ENCODE measurements at places on chromosomes 5 and 9.

DNA sequence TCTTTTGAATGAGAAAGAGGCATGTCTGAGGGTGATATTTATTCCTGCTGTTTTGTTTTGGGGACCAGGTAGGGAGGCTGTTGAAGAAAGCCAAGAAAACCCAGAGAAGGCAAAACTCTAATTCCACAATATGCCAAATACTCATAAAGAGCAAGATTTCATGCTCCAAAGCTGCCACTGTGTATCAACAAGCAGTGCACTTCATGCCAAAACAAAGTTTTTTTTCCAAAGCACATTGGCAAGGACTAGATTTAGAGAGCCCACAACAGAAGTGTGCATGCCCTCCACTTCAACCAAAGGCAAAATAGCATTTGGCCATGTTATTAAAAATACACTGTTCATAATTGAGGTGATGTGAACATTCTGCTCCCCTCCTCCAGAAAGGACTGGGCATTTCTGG lies 229.9 kb downstream of the EBF1 start:
- no peak for DNase-seq

GRCh38 chr5:15575666-15576065 lies 75.7 kb downstream of the FBXL7 start:
- DNase-seq = no peak

DNA sequence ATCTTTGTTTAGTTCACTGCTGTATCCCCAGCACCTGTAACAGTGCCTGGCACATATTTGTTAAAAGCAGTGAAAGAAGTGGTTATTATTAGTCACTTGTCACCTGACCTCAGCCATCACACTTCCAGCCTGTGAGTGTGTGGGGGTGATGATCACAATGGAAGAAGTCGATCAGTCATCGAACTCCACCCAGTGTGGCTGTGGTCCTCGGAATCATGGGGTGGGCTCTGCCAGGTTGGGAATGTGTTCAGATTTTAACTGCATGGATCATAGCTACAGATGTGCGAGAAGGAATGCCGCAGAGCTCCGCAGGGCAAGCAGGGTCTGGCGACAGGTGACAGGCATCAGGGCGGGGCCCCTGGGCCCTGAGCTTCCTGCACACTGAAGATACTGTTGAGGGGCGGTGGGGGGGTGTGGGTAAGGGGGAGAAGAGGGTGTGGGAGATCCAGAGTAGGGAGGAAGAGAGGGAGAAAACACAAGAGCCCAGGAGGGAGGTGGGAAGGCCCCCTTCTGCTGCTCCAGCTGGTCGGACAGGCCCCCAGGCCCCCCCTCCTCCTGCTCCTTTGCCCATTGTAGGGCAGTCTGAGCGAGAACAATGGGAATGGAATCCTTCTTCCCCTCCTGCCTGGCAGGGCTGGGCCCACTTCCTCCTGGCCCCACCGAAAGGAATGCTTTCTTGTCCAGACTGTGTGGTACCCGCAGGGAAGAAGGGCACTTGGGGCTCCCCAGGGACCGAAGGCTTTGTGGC lies 89.6 kb downstream of the SPRY4 start:
- no peak for DNase-seq

DNA sequence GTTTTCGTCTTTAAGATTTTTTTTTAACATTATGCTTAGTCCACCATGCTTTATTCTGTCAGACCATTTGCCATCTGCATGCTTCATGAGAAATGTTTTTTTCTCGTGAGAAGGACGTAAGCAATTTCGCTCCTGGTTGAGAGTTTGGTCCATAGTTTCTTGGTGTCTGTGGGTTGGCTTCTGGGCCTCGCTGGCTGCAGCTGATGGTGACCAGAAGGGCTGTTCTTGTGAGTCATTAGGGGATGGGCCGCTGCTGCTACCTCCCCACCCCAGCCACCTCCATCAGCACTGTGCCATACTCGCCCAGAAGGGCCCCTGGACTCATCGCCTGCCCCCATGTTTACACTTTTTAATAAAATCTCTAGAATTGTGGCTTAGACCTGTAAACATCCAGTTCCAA lies 11.4 kb downstream of the SYK start:
- DNase-seq = no peak

- no peak for DNase-seq
Measured at GRCh38 chr9:114288193-114289091, 34.5 kb upstream of the ORM1 start.

DNA sequence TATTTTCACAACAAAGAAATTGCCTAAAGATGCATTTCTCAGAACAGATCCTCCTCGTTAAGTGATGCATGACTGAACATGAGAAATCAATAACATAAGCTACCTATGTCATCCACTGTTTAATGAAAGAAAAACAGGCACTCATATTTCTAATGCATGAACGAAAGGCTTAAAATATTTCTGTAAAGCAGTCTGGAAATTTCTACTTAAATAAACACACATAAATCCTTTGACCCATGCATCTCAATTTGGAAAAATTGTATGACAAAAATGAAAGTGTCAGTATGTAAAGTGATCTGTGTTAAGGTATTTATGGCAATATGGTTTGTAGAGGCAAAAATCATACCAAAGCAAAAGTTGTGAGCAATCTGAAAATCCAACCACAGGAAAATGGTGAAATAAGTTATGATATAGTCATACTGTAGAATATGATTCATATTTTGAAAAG lies 399.2 kb upstream of the GRAMD2B start:
- DNase-seq = no peak

- DNase-seq = no peak
Measured at GRCh38 chr5:159951387-159951786, 35.1 kb downstream of the ADRA1B start.

DNA sequence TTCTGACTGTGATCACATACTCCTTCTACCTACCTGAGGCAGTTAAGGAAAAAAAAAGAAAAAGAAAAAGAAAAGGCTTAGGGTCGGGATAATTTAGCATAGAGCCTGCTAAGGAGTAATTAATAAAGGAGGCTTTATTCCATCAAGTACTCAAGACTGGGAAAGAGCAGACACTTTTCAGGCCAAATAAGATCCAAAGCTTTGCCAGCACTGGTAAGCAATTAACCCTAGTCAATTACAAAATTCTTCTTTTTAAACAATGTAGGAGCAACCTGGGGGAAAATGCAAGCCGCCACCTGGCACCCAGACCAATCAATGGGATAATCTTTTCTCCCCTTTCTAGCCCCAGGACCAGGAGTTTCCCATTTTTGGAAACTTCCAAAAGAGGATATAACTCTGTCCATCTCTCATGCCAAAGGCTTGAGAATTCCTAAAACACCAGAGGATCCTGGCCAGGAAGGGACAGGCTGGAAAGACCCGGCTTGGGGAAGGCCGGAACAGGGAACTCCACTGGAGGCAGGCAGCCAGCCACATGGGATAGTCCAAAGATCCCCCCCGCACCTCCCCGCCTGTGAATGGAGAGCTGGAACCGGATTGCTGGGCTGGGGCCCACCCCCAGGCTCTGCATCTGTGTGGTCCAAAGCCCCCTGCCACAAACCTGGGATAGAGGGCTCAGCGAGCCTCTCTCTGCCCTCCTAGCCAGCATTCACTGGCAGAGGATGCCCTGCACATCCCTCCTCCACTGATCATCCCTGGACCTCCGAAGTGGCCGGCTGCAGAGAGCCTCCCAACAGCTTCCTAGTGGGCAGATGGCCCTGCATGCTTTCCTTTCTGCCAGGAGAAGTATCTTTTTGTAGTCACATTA lies 117.8 kb downstream of the ZNF354C start:
- no peak for DNase-seq

DNA sequence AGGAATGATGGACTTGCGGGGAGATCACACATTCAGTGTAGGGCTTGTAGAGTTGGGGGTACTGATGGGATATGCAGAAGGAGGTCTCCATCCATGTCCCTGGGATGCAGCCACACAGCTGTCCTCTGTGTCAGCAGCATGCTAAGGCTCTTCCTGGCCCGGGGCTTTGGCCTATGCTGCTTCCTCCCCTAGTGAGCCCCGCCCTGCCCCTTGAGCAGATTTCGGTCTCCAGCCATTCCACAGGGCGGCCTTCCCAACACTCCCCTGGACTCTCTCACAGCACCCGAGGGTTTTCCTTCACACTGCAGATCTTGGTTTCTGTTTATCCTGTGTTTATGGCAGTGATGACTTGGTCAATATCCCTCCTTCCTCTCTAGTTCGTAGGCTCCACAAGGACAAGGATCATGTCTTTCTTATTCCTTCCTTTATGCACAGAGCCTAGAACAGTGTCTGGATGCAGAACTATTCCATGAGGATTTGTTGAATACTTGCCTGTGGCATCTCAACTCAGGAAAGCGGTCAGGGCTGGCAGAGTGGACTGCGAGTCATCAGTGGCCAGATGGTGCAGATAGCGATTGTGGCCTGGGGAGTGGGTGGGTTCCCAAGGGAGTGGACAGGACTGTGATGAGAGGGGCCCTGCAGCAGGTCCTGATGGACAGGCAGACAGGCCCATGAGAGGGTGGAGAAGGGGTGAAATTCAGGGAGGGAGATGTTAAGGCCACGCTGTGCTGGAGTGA lies 114.2 kb downstream of the RGS3 start:
- DNase-seq = no peak

Measured in hematopoietic multipotent progenitor cell treated with erythropoietin and hydrocortisone succinate and interleukin-3 and kit ligand, for 4 days (in vitro differentiated cells).